GM04503 (cell line): ENCODE measurements at places on chromosomes 12 and 14.

- no peak for DNase-seq
Measured at GRCh38 chr12:70744178-70744577, 106.9 kb upstream of the PTPRB start.

DNA sequence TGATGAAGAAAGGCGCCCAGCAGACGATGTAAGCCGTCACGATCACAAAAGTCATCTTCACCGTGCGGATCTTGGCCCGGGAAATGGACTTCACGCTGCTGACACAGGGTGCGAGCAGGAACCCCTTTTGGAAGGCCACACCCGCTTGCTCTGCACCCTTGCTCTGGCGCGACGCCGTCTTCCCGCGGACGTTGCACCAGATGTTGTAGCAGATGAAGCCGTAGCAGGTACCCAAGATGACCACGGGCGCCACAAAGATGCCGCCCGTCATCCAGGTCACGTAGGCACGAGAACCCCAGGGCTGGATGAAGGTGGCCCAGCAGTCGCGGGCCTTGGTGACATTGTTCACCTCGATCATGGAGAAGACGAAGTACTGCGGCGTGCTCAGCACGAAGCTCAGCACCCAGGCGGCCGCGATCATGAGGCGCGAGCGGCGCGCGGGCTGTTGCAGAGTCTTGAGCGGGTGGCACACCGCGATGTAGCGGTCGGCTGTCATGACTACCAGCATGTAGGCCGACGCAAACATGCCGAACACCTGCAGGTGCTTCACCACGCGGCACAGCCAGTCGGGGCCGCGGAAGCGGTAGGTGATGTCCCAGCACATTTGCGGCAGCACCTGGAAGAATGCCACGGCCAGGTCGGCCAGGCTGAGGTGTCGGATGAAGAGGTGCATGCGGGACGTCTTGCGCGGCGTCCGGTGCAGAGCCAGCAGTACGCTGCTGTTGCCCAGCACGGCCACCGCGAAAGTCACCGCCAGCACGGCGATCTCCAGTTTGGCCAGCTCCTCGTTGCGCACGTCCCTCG is 890 bp downstream of the AVPR1A start:
- DNase-seq: no peak

- no peak for DNase-seq
Measured at GRCh38 chr12:122834104-122834920, 945 bp upstream of the HIP1R start.

- no peak for DNase-seq
Measured at GRCh38 chr14:60189923-60190840, 25.0 kb upstream of the DHRS7 start.

DNA sequence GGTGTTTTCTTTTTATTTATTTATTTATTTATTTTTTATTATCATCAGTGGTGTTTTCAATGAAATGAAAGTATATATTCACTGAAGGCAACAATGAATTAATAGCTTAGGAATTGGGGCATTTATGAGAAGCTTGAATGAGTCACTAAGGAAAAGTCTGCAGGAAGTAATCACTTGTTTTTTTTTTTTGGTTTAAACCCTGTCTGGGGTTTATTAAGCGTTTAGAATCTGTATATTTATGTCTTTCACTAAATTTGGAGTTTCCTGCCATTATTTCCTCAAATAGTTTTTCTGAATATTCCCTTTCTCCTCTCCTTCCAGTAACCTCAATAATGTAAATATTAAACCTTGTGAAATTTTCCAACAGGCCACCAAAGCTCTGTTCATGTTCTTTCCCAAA is 85.5 kb downstream of the TESC start:
- DNase-seq: no peak

DNA sequence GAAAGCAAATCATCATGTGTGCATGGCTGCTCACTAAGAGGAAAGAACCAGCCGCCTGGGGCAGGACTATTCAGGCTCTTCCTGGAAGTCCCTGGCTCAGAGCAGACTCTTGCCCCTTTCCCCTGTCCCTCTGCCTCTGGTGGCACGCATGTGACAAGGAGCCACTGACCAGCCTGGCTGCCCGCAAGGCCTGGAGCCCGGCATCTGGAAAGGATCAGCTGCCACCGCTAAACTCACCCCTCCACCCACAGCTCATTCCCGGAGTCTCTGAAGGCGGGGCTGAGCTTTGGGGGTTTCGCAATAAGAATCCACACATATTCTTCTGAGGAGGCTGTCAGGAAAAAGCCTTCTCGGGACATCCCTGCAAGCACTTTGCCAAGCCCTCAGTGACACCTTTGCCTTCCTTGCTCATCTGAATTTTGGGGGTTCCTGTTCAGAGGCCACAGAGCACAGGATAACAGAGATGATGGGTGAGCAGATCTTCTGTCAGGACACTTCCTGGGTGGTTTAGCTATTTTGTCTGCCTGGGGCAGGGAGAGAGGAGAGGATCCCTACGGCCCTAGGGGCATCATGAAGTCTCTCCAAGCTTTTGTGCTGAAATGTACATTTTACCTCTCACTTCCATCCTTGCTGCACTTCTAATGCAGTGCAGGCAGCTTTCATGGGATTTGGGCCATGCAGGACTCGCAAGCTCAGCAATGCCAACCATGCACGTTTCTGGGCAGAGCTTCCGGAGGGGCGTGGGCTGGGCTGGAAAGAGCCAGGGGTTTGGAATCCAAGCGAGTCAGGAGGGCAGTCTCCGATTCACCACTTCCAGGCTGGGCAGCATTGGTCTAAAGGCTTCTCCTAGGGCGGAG is 124.8 kb upstream of the MAP1LC3B2 start:
- DNase-seq: peak; percentile 86

DNA sequence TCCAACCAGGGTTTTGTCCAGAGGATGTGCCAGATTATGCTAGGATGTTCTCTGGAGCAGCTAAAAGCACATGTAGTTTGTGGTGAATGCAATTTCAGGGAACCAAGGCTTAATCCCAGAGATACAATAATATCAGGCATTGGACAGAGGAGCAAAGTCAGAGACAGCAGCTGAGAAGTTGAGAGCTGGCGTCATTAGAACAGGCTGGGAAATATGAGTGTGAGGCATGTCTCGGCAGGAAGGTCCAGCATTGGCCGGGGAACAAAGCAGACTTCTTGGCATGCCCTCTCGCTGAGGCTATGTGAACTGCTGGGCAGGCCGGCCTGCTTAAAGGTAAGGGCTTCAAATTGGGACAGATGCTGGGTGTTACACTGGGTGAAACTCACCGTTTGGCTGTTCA is 125.4 kb downstream of the CAND1 start:
- no peak for DNase-seq

GRCh38 chr12:20132818-20133217 is 235.5 kb upstream of the PDE3A start:
- no peak for DNase-seq

- DNase-seq: no peak
Measured at GRCh38 chr14:91464615-91465205, 45.4 kb downstream of the PPP4R3A start.

DNA sequence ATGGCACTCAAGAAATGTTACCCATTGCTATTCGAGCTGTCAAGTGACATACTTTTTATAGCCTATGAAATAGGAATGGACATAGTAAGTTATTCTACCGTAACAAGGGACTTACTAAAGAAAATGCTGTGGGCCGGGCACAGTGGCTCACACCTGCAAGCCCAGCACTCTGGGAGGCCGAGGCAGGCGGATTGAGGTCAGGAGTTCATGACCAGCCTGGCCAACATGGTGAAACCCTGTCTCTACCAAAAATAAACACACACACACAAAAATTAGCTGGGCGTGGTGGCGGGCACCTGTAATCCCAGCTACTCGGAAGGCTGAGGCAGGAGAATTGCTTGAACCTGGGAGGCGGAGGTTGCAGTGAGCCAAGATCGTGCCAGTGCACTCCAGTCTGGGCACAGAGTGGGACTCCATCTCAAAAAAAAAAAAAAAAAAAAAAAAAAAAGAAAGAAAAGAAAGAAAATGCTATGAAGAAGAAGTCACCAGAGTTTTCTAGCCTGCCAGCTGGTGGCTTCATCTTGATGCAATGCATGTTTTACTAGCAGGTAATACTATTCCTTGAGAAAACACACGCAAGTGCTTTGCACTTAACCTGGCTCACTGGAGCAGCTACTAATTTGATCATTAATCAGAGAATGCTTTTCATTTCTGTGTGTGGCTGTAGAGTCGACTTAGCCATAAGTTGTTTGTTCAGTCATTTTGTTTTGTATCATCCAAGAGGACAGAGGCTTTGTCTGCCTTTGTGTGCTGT is 166.7 kb upstream of the MYL2 start:
- DNase-seq: no peak

GRCh38 chr12:19014240-19014639 is 115.3 kb upstream of the PLEKHA5 start:
- no peak for DNase-seq

DNA sequence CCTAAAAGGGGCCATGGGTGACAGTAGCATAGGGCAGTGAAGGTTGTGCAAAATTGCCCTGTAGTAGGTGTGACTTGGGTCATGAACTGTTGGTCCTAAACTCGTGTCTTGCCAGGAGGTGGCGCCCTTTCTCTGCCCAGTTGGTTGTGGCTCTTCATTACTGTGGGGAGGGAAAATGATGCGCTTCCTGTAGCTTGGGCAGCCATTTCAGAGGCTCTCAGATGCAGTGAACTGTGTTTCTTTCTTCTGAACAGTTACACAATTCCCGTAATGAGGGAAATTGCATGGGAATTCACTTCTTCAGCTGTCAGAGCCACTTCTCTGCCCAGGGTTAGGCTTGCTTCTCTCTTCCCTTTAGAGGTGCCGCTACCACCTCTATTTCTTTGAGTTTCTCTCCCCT is 148.1 kb upstream of the NRXN3 start:
- peak; percentile 10 for DNase-seq

GRCh38 chr14:73124180-73124894 is 12.0 kb upstream of the PSEN1 start:
- DNase-seq: no peak

- DNase-seq: no peak
Measured at GRCh38 chr12:88153959-88154358, 11.9 kb downstream of the TMTC3 start.

DNA sequence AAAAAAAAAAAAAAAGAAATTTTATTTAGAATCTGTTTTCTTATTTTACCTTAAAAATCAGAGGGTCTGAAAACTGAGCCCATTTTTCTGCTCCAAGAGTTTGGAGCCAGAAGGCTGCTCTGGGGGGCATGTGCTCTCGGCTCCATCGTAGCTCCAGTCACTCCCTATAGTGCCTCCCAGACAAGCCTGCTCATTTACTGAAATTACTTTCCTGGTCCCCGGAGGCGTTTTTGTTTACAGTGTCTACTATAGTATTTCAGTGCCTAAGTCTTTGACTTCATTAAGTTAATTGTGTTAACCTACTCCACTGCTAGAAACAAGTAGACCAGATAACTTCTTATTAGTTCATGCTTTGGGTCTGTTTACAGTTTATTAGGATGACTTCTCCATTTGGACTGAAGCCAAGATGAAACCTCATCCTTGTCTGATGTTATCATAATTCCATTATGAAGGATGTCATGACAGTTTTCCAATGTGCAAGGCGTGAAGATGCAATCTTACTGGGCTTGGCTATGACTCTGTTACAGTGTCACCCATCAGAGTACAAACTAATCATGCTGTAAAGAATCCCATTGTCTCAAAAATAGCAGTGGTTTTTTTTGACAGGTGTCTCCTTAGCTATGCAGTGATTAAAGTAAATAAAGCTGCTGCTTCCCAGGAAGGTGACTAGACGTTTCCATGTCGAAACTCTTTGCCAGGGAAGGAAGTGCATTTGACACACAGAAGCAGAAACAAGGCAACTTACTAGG is 182.3 kb downstream of the TMEM132C start:
- no peak for DNase-seq

DNA sequence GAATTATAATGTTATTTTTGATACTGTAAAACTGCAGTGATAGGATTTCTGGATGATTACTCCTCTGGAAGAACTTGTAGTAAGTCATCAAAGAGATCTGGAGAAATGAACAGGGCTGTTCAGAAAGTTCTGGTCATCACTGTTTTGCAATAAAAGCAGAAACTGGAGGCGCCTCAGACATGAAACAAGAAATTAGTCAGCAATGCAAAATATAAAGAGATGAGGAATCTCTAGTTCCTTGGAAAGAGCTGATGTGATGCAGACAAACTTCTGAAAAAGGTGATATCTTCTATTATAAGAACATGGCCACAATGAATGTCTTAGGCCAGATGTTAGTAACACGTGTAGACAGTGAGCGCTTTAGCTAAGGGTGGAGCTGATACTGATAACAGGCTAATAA is 9.5 kb downstream of the ACIN1 start:
- DNase-seq: no peak

- no peak for DNase-seq
Measured at GRCh38 chr12:104420868-104421267, 35.9 kb upstream of the CHST11 start.

DNA sequence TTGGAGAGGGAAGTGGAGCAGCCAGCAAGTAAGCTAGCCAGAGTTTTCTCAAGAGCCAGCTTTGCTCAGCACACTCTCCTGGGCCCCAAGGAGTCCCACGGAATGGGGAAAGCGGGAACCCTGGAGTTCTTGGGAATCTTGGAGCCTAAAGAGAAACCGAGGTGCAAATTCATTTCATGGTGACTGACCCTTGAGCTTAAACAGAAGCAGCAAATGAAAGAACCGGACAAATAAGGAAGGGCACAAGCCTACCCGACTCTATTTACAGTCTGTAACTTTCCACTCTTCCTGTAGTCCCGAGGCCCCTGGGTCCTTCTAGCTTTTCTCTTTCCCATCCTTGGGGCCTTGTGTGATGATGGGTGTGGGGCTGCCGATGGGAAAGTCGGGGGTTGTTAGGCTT is 18.1 kb upstream of the TIGAR start:
- no peak for DNase-seq

GRCh38 chr12:132638541-132639408 is 20.2 kb downstream of the P2RX2 start:
- peak; percentile 58 for DNase-seq

DNA sequence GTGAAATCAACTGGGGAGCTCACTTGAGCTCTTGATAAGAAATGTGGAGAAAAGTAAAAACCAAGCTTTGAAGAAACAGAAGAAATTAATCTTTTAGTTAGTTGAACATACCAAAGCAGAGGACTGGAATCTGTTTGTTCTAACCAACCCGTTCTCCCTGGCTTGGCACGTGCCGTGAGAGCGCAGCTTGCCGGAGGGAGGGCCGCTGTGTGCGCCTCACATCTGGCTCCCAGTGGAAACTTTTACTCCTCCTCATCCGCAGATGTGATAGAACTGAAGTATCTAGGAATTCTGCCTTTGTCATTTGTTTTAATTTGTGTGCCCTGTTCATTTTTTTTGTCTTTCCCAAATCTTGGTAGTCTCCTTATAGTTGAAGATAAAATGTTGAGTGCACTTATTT is 64.9 kb downstream of the DDX51 start:
- no peak for DNase-seq

GRCh38 chr14:72916174-72916573 is 10.1 kb upstream of the DCAF4 start:
- DNase-seq: no peak

DNA sequence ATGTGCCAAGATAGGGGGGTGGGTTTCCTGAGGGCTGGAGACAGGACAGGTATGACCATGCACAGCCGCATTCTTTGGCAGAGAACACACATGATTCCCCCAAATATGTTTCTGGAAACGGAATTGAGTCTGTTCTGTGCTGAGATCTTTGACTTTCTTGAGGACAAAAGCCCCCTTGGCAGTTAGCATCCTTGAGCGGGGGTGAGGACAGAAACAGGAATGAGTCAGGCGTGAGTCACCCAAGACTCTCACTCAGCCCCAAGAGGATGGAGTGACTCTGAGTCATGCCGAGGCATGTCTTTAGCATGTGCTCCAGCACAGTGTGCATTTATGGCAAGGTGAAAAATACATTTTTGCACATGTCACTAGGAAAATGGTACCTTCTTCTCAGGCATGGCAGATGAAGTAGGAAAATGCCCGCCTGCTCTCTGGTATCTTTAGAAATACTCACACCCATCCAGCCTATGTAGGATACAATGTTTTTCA is 52.1 kb downstream of the DAD1 start:
- DNase-seq: peak; percentile 73
